ENCODE measurements at places on chromosomes 1 and 21. TPM values are rescaled to one million over a fixed set of nuclear protein-coding genes. Genes with fewer than 3 reads are reported as not detected.

- DNase-seq, result peak; percentile 41
Observed at GRCh38 chr1:218459450-218459849, 114.3 kb downstream of the TGFB2 start.

- DNase-seq, result no peak
Observed at GRCh38 chr21:45776971-45777370, 133.4 kb downstream of the PCBP3 start.

- no peak for DNase-seq
Observed at GRCh38 chr1:198598796-198599321, 40.0 kb upstream of the PTPRC start.

GRCh38 chr1:9045861-9046510 is 19.8 kb upstream of the SLC2A7 start:
- no peak for DNase-seq

PGLYRP3 gene
- not detected for total RNA-seq

DNA sequence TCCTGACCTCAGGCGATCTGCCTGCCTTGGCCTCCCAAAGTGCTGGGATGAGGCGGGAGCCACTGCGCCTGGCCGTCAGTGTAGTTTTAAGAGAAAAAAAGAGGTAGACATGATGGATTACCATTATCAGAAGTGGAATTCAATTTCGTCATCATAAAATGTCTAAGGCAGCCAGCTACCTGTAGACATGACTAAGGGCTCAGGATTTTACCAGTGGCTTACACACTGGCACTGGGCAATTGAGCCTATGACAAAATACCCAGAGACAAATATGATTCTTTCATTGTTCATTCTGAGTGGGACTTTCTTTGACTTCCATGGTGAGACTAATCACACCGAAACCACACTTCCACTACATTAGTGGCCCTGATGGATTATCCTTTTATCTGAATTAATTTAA is 181.5 kb downstream of the GABPA start:
- no peak for DNase-seq

KRTAP13-4 gene
- not detected for total RNA-seq

C1orf185 gene
- not detected for total RNA-seq

DNA sequence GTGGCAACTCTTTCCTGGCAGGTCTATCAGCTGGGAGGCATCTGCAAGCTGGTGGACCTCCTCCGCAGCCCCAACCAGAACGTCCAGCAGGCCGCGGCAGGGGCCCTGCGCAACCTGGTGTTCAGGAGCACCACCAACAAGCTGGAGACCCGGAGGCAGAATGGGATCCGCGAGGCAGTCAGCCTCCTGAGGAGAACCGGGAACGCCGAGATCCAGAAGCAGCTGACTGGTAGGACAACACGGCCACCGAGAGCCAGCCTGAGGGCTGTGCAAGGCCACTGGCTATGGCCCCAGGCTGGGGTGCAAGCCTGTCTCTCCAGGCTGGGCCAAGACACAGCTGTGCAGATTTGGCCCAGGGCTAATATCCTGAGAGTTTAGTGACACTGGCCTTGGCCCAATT is 34.2 kb downstream of the PKP1 start:
- DNase-seq, result no peak

GRCh38 chr1:17200756-17201155 is 4.2 kb upstream of the PADI1 start:
- no peak for DNase-seq

DNA sequence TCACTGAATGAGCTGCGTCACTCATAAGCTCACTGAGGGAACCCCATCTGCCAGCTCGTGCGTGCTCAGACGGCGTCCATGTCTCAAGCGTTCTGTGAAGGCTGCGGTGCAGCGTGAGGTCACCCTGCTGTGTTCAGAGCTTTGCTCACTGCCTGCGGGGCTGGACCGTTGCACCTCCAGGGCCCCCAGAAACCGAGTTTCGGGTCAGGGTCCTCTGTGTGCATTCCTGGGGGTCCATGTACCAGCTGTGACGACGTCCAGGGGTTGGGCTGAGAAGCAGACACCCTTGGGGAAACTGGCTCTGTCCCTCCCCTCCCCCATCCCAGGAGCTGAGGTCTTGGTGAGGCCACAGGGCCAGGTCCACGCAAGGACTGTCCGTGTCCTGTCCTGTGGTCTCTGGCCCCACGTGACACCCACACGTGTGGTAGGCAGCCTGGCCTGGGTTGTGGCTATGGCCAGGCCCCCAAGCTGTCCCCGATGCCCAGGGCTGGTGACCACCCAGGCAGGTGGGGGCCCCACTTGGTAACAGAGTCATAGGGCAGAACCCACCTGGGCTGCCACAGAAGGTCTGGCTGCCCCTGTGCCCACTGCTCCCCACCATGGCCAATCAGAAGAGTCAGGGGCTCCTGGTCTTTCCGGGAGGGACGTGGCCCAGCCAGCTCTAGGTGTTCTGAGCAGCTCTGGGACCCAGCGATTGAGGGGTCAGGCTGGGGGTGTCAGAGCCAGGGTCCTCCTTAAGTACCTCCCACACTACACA is 24.4 kb downstream of the FTCD start:
- peak; percentile 55 for DNase-seq

DNA sequence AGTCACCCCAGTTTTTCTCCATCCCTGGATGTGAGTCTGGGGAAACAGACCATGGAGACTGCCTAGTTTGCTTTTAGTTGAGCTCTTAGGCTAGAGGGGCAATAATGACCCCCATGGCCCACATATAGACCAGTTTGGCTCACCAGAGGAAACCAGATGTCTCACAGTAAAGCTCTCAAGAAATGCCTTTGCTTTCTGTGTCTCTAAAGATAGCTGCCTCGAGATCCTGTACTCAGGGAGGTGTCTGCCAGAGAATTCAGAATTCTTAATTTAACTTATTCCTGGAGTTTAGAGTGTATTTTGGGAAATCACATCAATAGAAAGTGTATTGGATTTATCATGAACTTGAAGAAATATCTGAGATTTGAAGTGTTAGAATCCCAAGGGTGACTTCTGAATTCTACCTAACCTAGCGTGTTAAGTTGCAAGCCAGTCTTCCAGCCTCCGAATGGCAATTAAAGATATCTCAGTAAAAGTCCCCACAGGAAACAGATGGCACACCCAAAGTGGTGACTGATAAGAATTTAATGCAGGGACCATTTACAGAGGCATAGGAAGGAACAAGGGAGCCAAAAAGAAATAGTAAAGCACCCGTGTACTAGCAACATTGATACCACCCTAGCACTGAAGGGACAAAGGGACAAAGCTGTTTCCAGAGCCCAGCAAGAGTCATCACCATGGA is 37.1 kb downstream of the STYXL2 start:
- no peak for DNase-seq

DNA sequence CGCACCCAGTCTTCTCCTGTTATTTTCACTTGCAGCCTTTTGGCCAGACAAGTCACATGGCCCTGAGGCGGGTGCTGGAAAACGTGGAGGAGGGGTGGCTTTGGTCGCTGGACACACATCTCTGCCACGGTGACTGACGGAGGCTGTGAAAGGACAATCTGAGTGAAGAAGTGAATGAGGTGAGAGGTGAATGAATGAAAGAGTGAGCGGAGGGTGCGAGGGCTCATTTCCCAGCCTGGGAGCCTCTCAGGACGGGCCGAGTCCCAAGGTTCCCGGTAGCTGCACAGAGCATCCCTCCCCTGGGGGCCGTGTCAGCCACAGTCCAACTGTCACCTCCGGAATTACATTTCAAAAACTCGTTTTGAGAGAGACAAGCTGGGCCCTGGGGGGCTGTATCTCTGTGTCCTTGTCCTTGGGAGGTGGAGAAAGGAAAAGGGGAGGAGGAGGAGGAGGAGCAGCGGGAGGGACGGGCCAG is 89.6 kb downstream of the UBIAD1 start:
- DNase-seq, result no peak

DNA sequence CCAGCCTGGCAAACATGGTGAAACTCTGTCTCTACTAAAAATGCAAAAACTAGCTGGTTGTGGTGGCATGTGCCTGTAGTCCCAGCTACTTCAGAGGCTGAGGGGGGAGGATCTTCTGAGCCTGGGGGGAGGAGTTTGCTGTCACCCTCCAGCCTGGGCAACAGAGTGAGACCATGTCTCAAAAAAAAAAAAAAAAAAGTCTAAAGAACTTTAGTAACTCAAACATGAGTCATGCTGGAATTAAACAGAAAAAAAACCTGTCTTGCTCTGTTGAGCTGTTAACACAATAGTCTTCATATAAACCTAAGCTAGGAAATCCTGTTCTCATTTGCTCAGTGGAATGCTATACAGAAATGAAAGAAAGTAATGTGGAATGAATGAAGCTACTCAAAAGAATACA is 16.7 kb upstream of the DISP1 start:
- DNase-seq, result no peak

CELA3B gene
- total RNA-seq, result not detected

GRCh38 chr1:36390411-36390810 is 4.7 kb upstream of the STK40 start:
- no peak for DNase-seq

DNA sequence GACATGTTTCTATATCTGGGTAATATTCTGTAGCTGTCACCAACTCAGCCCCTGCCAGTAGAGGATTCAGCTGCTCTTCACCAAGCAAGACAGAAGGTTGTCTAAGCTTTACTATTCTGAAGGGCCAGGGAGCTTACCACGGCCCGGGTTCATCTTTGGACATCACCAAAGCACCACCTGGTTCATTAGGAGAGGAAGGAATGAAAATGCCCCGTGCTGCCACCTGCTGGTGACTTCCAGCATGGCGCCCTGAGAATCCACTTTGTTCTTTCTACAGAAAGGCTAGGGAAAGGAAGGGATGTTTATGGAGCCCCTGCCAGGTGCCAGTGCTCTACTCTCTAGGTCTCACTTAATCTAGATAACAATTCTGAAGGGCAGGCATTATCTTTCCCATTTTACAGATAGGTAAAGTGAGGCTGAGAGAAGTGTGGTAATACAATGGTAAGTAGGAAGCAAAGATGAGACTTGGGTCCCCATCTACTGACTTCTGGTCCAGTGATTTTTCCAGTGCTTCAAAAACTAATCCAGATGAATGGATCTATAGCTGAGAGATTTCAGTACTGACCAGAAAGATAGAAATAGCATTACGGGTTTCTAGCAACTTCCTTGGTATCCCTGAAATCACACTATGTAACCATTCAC is 79.5 kb downstream of the BEND5 start:
- peak; percentile 73 for DNase-seq
